ENCODE measurements at places on chromosomes 3 and 15.

- no peak for DNase-seq
Measured at GRCh38 chr15:63354821-63355650, 26.6 kb downstream of the CA12 start.

DNA sequence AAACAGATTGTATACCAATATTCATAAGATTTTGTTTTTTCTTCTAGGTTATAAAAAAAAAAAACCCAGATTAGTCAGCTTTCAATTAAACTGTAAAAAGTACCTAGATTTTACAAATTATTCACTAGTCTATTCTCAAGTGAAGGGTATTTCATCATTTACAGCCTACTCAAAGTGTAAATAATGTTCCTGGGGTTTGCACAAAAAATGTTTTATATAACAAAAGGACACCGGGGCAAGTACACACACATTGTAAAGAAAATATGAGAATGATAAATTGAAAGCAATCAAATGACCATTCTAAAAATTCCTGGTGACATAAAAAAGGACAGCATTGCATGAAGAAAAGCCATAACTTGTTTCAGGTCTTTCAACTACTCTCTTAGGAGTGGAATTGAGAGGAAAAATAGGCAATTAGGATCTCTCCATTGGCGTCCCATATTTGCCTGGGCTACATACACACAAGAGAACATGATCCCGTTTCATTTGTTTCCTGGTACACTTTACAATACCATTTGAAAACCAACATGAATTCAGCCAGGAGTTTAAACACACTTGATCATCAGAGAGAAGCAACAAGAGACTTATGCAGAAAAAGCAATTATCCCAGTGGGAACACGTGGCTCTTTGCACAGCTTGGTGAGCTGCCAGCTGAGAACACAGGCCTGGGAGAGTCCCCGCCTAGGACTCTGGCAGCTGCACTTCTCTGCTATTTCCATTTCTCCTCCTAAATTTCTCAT lies 1039.2 kb downstream of the ROBO1 start:
- DNase-seq, result peak; percentile 8

DNA sequence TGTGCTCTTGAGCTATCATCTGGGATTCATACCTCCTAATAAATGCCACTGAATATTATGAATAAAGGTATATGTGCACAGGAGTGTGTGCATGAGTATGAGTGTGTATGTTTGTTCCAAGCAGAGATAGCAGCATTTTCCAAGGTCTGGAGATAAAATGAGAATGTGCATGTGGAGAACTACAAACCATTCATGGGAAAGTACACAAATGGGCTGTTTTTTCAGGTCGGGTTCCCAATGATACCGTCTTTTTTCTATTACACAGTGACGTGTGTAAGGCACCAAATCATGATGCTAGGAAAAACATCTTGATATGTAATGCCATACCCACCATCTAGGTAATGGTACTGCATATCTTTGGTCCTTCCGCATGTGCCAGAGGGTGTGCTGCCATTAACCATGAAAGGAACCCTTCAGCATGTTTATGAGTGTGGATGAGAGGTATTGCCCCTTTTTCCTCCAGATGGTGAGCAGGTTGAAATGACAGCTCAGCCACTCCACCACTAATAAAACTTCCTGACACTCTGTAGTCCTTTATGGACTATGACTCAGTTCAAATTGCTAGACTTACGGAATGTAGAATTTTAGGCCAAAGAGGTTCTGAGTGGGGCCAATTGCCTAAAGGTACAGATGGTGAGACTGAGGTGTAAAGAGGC lies 36.4 kb upstream of the COPB2 start:
- DNase-seq, result no peak

GRCh38 chr15:91289324-91289723 lies 189.3 kb downstream of the SV2B start:
- DNase-seq, result no peak

DNA sequence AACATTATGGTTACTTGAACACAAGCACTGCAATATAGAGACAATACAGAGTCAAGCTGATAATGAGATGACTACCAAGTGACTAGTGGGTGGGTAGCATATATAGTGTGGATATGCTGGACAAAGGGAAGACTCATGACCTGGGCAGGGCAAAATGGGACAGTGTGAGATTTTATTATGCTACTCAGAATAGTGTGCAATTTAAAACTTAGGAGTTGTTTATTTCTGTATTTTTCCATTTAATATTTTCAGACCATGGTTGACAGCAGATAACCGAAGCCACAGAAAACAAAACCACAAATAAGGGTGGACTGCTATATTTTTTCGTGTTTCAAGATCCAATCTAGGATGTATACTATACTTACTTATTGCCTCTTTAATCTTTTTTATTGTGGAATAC lies 19.6 kb downstream of the GALK2 start:
- DNase-seq, result no peak

GRCh38 chr3:83140983-83141382 lies 1379.5 kb upstream of the GBE1 start:
- DNase-seq, result no peak

- no peak for DNase-seq
Measured at GRCh38 chr3:53068176-53068575, 22.3 kb upstream of the SFMBT1 start.

DNA sequence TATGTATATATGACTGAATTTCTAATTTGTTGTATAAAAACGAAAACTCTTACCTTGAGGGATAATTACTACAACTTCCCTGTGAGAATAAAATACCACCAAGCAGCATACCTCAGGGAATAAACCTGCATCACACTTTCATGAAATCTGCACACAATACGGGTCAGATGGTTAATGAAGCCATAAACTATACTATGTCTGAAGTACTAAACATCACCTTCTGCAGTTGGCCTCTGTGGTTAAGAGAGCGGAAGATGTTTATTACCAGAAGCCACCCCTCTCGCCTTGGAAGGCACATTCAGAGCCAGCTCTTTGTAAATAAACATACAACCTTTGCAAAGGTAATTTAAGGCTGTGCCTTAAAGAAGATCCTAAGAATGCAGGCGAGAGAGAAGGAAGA lies 462.1 kb upstream of the NR2F2 start:
- no peak for DNase-seq

Measured in hypothalamus (tissue), 51 donors.